ENCODE measurements at places on chromosomes 16 and 17.

GRCh38 chr16:31092330-31092729 lies 2.3 kb downstream of the VKORC1 start:
- DNase-seq = no peak

- DNase-seq = no peak
Observed at GRCh38 chr16:87657621-87658192, 55.4 kb downstream of the JPH3 start.

- DNase-seq = no peak
Observed at GRCh38 chr17:19345486-19346350, 16.8 kb downstream of the B9D1 start.

- DNase-seq = peak; percentile 17
Observed at GRCh38 chr17:43832976-43833829, at the start of gene MPP3. Gene MPP3 (minus strand): TSS chr17:43833146. CDS start chr17:43831906, 1,240 bp downstream.

- no peak for DNase-seq
Observed at GRCh38 chr17:49551221-49552069, 24.2 kb upstream of the NXPH3 start.

- no peak for DNase-seq
Observed at GRCh38 chr17:45386178-45386577, 46.5 kb downstream of the ARHGAP27 start.

GRCh38 chr16:78823027-78823426 lies 723.6 kb downstream of the WWOX start:
- no peak for DNase-seq

DNA sequence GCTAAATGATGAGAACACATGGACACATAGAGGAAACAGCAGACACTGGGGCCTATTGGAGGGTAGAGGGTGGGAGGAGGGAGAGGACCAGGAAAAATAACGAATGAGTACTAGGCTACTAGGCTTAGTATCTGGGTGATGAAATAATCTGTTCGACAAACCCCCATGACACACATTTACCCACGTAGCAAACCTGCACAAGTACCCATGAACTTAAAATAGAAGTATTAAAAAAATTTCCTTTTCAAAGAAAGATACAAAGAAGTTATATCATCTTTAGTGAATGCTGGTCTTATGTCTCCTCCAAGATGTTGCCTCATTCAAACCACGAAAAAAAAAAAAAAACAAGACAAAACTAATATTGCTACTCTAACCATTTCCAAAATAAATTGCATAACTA lies 31.7 kb downstream of the MBTD1 start:
- no peak for DNase-seq

DNA sequence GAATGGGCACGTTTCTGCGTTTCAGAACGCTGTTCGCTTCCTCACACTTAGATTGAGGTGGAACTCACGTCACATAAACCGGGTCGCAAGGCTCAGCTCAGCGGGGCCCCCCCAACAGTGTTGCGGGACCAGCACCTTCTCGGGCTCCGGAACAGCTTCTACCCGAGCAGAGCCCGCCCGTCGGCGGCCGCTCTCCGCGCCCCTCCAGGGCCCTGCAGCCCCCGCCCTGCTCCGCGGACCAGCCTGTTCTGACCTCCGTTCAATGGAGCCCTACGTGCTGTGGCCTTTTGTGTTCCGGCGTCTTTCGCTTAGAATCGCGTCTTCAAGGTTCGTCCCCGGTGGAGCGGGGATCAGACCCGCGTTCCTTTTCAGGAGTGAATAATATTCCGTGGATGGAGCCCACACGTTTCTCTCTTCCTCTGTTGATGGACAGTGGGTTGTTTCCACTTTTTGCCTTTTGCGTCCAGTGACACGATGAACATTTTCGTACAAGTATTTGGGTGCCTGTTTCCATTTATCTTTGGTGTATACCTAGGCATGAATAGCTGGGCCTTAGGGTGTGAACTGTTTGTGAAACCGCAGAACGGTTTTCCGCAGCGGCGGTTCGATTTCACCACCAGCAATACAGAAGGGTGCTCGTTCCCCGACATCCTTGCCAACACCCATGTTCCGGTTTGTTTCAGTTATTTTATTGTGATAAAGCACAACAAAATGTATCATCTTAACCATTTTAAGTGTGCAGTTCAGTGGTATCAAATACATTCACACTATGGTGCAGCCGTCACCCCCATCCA lies 2.3 kb upstream of the SLC22A31 start:
- no peak for DNase-seq

DNA sequence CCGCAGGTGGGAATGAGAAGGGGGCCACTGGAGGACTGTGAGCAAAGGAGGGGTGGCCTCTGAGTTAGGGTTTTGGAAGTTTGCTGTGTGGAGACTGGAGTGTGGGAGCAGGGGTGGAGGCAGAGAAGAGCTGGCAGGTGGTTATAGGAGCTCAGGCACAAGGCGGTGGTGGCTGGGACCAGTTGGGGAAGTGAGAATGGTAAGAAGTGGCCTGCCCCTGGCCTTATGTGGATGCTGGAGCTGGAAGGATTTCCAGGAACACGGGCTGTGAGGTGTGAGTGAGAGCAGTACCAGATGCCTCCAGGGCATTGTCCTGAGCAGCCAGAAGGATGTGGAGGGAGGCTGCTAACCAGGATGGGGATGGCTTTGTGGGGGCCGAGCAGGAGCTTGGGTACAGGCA lies 277.2 kb downstream of the SNX29 start:
- DNase-seq = no peak

GRCh38 chr16:24999088-24999670 lies 16.0 kb downstream of the ARHGAP17 start:
- DNase-seq = no peak

DNA sequence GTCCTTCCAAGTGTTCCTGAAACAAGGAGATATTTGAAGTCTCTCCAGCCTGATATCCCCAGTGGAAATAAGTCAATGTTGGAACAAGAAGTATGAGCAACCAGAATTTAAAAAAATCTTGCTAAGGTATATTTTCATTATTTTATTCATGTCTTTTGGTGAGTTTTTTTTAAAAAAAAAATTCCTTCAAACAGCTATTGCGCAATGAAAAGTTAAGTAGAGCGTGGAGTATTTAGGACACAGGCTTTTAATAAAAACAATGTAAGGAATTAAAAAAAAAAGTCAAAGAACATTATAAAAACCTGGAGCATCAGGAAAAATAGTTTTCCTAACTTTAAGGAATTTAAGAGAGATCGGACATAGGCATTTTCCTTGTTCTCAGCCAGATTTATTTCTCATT lies 940.4 kb downstream of the KCNJ2 start:
- no peak for DNase-seq

- DNase-seq = no peak
Observed at GRCh38 chr16:60771138-60771537, 1265.1 kb downstream of the CDH8 start.

DNA sequence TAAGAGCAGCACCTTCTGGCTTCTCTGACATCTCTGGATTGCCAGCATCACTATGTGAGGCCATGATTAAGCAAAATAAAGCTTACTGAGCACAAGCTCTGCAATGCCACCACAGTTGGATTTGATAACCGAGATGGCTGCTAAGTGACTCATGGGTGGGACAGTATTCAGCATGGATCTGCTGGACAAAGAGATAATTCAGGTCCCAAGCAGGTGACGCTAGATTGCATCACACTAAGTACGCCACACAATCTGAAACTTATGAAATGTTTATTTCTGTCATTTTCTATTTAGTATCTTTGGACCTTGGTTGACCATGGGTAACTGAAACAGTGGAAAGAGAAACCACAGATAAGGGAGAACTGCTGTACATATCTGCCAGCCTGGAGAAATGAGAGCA lies 27.4 kb downstream of the CDRT15 start:
- DNase-seq = no peak

- no peak for DNase-seq
Observed at GRCh38 chr17:5430413-5430999, 8.4 kb downstream of the C1QBP start.

DNA sequence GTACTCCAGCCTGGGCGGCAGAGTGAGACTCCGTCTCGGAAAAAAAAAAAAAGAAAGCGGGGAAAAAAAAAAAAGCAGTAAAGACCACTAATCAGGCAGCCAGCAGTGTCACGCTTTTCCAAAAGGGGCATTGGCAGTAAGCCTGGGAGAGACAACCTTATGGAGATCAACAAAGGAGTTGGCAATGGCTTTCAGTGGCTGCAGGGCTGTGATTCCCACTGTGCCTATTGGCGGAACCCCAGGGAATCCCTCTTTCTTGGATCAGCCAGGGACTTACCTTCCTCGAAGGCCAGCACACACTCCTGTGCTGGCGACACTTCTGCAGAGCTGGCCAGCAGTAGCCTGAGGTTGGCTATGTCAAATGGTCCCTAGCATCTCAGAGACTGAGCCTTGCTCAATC lies 43.2 kb upstream of the ZFHX3 start:
- DNase-seq = no peak

GRCh38 chr16:87961623-87962022 lies 10.4 kb downstream of the BANP start:
- no peak for DNase-seq
